Activated gamma-delta T cell treated with Interleukin-2 at 50 U/mL for 16 hours (primary cell): ENCODE measurements at places on chromosomes 6 and 20.

DNA sequence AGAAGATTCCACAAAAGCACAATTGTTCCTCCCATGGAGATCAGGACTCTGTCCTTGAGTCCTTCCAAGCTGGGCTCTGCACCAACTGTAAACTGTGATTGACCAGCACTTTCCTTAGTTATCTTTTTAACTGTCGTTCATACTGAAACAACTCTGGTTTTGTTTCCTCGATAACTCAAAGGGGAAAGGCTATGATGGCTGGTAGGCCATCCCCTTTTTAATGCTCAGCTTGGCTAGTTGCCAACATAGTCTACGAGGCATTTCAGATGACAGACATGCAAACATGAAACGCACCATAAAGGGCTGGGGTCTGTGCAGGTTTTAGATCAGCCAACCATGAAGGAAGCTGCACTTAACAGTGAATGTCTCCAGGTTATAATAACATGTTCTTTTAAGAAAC lies 497.1 kb upstream of the ARID1B start:
- DNase-seq = no peak

GRCh38 chr20:62156592-62157386 lies 13.2 kb downstream of the SS18L1 start:
- peak; percentile 77 for DNase-seq

- no peak for DNase-seq
Measured at GRCh38 chr6:3390698-3391097, 66.2 kb downstream of the SLC22A23 start.

DNA sequence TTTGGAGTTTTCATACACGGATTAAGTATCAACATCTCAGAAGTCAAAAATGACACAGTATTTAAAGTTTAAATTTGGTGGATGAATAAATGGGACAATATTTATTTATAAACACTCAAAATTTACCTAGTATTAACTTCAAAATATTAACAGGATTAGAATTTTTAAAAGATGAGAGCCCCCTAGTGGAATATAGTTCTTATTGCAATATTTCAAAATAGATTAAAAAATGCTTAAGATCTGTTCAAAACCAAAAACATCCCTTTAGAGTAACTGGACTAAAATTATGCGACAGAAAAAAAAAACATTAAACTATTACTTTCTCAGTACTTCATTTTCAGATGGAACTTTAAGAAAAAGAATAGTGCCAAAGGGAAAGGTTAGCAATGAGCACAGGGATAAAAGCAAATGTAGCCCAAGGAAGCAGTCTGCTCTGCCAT lies 56.6 kb downstream of the SNX14 start:
- DNase-seq = no peak

- no peak for DNase-seq
Measured at GRCh38 chr6:148502083-148502772, 159.6 kb downstream of the SASH1 start.

DNA sequence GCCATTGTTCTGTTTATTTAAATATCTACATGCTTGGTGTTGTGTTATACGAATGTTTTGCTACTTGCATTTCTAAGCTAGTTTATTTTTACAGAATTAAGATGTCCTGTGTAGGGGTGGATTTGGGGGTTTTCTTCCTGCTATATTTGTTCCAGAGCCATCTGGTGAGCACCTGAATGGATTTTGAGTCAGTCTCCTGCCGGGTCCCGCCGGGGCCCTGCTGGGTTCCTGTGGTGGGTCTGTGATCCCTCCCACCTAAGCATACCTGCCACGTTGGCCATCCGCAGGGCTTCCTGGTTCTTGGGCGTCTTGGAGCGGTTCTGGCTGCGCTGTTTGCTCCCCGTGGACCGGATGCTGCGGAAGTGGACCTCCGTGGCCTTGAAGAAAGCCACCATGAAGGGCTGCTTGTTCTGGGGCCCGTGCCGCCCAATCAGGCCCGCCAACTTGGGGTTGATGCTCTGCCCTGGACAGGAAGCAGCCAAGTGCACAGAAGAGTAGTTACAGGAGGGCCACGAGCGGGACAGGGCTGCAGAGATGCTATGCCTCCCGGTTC lies 82.9 kb downstream of the BMP7 start:
- DNase-seq = no peak

DNA sequence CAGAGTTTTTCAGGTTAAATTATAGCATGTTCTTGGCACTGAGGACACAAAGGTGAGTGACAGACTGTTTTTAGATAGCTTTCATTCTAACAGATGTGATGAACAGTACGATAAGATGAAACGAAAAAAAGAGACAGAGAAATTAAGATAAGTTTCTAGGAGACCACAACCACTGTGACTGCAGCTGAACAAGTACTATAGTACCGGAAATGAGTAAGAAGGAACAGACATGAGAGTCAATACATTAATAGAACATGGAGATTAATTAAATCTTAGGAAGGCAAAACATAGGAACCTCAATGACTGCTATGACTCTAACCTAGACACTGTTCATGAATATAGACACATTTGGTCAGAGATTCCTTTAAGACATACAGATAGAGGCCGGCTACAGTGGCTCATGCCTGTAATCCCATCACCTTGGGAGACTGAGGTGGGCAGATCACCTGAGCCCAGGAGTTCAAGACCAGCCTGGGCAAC lies 40.2 kb downstream of the HBS1L start:
- DNase-seq = no peak
